ENCODE measurements at places on chromosomes 2 and 18. TPM values are rescaled to one million over a fixed set of nuclear protein-coding genes. Genes with fewer than 3 reads are reported as not detected.

GRCh38 chr2:47196046-47196445 lies 40.9 kb upstream of the STPG4 start:
- peaks cover 26% of the 10 kb centered on the region for H3K4me1 ChIP-seq
- DNase-seq: no peak
- no peaks in the 10 kb centered on the region for H3K36me3 ChIP-seq
- H3K27me3 ChIP-seq: no peaks in the 10 kb centered on the region
- H3K27ac ChIP-seq: no peak overlapping the region

DNA sequence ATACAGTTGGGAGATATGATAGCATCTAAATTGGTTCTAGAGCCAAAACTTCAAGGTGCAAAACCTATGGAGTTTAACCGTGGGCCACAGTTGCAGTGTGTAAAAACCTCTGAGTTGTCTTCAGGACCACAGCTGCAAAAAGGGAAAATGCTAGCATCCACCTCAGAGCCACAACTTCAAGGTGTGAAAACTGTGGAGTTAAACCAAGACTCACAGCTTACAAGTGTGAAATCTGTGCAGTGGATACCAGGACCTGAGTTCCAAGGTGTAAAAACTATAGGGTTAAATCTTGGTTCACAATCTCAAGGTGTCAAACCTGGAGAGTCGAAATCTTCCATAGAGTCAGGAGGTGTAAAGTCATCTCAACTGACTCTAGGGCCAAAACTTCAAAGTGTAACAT lies 10.4 kb upstream of the ZNF512 start:
- H3K36me3 ChIP-seq: no peaks in the 10 kb centered on the region
- H3K27ac ChIP-seq: no peak overlapping the region
- H3K4me3 ChIP-seq: no peak overlapping the region

DNA sequence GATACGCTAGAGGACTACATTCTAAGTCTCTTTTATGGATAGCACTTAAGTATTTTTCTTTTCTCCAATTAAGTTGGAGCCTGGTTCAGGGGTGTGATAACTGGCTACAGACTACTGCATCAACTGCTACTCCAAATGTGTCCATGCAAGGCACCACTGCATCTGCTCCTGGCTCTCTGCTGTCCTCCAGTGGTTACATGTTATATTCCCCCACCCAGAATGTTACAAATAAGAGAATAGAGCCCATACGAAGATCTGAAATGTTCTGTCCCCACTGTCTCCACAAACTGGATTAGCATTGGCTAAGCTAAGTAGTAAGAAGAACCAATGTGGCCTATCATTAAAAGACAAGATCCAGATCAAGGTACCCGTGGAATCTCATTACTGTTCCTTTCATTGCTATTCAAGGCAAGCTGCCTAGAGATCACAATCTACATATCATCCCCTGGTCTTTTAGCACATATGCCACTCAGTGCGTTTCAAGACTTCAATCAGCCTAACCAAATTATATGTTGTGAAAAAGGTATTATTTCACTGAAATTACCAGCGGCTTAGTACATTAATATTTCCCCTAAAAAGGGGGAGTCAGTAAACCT lies 308.3 kb upstream of the SLC8A1 start:
- H3K27me3 ChIP-seq: no peaks in the 10 kb centered on the region
- DNase-seq: no peak
- H3K36me3 ChIP-seq: no peaks in the 10 kb centered on the region
- no peak overlapping the region for H3K27ac ChIP-seq
- no peaks in the 10 kb centered on the region for H3K4me1 ChIP-seq

GRCh38 chr2:39377226-39377939 lies 59.7 kb downstream of the MAP4K3 start:
- no peaks in the 10 kb centered on the region for H3K36me3 ChIP-seq
- no peak for DNase-seq
- no peaks in the 10 kb centered on the region for H3K27me3 ChIP-seq
- H3K27ac ChIP-seq: peak overlapping the region; percentile 81
- peaks cover 51% of the 10 kb centered on the region for H3K4me1 ChIP-seq

FABP1 gene
- total RNA-seq: 0.41 TPM

IER3IP1 gene
- total RNA-seq: 15.2 TPM
